ENCODE measurements at places on chromosomes 5 and 9.

DNA sequence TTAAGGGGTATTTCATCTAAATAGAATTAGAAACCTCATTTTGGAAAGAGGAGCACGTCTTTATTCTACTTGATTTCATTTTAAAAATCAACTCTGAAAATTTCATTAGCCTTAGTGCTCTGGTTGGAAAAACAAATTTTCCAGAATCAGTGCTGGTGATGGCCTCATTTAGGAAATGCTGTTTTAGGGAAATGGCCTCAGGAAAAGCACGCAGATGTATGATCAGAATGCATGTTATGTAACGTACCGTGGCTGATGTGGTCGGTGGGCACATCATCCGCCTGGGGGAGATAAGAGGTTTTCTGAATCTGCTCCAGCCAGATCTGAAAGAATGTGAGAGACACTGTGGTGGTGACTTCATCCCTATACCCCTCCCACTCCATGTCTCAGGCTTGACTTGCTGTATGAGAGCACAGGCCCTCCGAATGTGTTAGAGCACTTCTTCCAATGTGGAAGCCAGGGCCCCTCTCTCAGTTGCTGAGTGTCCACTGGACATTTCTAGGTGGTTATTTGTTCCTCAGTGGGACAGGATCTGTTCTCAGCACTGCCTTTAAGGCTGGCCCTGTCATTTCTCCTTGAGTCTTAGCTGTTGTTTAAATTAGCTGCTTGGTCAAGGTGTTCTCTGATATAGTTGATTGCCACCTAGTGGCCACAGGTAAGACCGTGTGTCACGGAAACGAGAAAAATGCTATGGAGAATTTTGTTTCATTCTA, 96.5 kb downstream of the ARHGAP26 start:
- DNase-seq, result peak; percentile 54

DNA sequence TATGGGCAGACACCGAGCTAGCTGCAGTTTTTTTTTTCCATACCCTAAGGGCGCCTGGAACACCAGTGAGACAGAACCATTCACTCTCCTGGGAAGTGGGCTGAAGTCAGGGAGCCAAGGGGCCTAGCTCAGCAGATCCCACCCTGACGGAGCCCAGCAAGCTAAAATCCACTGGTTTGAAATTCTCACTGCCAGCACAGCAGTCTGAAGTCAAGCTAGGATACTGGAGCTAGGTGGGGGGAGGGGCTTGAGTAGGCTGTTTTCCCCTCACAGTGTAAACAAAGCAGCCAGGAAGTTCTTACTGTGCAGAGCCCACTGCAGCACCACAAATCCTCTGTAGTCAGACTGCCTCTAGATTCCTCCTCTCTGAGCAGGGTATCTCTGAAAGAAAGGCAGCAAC, 151.7 kb upstream of the HCN1 start:
- no peak for DNase-seq

GRCh38 chr5:112511920-112512319, 92.8 kb upstream of the EPB41L4A start:
- no peak for DNase-seq

GRCh38 chr5:90421136-90421535, 11.6 kb upstream of the CETN3 start:
- peak; percentile 14 for DNase-seq

- no peak for DNase-seq
Observed at GRCh38 chr9:91143642-91144041, 218.1 kb downstream of the AUH start.

DNA sequence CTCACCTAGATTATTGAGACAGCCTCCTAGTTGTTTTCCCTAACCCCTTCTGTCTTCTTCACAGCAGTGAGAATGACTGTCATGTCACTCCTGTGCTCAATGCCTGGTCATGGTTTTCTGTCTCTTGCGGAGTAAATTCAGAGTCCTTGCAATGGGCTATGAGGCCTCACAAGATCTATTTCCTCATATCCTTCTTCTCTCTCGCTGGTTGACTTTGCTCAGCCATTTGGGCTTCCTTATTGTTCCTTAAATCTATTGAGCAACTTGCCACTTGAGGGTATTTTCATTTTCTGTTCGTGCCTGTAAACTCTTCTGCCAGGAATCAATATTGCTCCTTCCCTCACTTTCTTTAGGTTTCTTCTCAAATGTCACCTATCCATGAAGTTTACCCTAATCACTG, 9.0 kb downstream of the PPP3R2 start:
- DNase-seq, result no peak

DNA sequence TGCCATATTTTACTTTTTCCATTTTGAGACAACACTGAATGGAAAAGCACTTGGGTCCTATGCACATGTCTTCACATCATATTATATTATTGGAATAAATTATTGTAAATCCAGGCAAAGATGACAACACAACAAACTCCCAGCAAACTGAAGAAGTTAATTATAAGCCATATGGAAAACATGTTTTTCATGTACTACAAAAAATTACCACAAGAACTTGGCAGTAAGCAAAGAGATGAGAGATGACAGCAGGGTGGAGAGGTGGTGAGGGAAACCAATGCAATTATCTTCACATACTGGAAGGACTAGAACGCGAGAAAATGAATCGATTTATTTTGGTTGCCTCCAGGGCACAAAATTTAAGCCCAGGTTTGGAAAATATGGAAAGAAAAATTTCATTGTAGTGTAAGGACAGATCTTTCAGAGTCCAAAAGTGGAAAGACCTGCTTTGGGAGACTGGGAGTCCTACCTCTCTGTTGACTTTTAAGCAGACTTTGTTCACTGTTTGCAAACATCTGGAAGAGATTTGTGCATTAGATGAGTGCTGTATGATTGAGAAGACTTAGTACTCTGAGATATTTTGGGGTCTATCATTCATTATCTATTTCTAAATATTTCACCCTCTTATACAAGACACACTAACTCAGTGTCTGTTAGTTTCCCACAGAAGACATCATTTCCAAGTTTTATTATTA, 138.0 kb downstream of the TMEM232 start:
- DNase-seq, result no peak

DNA sequence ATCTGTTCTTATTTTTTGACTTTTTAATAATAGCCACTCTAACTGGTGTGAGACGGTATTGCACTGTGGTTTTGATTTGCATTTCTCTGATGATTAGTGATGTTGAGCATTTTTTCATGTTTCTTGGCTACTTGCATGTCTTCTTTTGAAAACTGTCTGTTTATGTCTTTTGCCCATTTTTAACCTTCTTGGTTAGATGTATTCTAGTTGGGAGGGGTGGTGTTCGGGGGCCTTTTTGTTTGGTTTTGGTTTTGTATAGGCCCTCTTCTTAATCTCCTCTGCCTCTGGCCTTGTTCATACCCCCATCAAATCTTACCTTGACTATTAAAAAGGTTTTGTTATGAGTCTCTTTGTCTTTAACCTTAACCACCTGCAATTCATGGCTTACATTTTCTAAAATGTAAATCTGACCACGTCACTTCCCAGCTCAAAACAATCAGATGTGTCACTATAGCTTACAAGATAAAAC, 107.8 kb upstream of the NR4A3 start:
- DNase-seq, result no peak

DNA sequence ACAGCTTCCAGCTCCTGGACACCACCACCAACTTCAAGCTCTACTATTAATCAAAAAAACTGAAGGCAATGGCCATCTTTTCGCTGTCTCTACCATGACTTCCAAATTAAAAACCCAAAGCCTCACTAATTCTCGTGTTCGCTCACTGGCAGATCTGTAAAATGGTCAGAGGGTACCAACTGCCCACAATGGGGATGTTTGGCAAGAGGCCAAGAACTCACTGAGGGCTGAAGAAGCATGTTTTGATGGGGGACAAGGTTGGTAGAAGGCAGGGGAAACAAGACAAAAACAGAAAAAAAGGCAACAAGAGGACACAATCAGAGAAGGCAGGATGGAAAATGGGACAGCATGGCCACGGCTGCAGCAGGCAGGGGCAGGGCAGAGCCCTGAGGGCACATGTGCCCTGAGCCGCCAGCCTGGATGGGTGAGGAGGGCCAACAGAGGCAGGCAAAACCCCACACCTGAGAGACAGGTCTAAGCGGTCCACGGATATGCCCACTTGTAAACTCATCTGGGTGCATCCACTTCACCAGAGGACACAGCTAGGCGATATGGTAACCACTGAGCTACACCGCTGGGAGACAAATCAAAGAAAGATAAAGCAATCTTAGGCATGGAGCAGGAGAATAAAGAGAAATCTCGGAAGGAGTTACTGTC, 50.3 kb downstream of the PFDN1 start:
- no peak for DNase-seq

DNA sequence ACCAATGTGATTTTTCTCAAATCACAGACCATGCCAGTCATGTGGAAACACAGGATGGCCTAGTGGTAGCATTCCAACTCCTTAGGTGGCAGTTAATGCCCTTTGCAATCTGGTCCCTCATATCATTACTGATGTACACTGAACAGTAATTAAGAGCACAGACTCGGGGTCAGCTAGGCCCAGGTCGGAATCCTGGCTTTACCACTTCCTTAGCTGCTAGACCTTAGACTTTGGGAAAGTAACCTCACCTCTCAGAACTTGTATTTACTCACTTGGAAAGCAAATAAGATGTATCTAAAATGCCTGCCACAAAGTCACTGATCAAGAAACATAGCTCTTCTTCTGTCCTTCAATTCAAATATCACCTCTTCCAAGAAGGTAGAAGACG, 112.8 kb downstream of the MAPKAP1 start:
- no peak for DNase-seq

DNA sequence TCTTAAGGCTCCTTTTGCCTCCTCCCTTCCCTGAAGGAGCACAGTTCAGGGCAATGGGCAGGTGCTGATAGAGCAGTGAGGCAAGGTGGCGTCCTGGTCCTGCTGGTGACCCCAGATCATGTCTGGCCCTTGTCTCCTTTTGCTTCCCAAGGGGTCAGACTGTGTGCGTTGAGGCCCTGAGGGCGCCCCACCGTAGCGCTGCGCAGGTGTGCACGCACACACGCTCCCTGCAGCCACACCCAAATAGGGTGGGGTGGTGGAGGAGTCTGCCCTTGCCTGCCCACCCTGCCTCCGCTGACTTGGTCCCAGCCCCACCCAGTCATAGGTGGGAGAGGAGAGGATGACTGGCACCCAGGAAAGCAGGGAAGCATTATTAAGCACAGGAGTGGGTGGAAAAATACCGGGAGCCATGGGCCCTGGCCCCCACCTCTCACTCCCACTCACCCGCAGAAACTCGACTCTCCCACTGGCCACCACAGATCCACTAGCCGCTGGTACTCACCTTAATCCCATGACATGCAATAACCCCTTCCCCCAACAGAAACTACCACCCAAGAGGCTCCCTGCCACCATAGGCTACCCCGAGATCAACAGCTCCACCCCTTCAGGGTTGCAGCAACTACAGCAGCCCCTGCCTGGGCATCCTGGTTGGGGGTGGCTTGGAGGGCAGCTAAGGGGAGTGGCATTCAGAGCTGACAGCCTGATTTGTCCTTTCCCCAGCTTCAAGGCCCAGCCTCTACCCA, 16.7 kb downstream of the PDLIM4 start:
- DNase-seq, result no peak

DNA sequence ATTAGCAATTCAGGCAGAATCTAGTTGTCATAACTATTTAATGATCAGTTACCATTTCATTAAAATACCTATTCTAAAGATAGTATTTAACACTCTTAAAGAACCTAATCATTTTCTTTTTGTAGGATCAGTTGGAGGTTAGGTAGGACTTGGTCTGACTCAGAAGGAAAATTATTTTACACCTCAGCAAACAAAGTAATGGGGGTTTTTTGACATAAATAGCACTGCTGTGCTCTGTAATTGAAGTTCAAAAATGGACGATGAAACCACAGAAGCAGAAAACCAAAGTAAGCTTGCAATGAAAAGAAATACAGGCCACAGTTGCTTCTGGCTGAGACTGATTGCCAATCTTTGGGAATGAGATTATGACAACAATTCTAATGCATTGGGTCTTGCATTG, 187.0 kb upstream of the TRPM3 start:
- no peak for DNase-seq

GRCh38 chr9:94687451-94687850, 39.0 kb upstream of the AOPEP start:
- DNase-seq, result no peak

DNA sequence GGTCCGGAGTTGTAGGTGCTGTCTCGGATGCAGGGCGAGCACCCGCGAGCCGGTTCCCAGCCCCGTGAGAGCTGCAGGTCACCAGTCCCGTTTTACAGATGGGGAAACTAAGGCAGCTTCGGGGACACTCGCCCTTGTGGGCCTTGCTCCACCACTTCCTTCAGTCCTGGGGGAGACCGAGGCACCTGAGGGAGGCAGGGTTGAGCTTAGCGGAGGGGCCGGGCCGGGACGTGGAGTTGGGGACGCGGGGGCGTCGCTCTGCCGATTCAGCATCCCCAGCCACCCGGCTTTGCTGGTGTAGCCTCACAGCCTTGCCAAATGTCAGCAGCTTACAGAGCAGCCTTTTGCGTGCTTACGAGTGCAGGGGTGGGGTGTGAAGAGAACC, 530 bp downstream of the BBLN start:
- no peak for DNase-seq

DNA sequence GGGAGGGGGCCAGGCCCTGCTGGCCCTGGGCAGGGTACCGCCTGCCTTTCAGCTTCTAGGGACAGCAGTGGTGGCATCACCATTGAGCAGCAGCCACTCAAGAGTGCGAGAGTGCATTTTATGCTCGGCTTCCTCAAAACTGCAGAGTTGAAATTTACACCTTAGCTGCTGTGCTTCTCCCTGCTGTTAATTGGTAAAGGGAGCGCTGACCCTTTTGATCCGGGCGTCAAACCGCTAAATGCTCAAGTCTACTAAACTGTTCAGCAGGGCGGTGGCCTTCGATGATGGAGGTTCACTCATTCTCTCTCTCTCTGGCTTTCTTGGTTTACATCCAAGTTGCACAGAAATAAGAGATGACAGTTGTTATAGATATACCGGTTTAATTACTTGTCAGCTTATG, 368.6 kb upstream of the IRX2 start:
- DNase-seq, result no peak

DNA sequence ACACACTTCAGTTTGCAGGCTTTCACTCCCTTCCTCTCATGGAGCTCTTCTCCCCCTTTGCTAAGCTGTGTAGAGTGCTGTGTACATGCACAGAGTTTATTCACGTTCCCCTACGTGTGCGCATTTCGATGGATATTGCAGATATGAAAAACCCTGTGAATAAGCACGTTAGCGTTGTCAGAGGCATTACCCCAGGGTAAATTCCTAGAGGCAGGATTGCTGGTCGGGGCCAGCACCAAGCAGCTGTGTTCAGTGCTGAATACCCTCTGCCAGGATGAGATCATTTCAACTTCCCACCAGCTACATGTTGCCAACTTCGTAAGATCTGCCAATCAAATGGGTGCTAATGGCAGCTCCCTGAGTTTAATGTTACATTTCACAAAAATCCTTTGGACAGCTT, 172.3 kb upstream of the PPP1R26 start:
- DNase-seq, result no peak

- DNase-seq, result no peak
Observed at GRCh38 chr5:36198281-36198680, 43.4 kb downstream of the NADK2 start.

- DNase-seq, result no peak
Observed at GRCh38 chr5:132774406-132774805, 2.6 kb downstream of the SEPTIN8 start.

- no peak for DNase-seq
Observed at GRCh38 chr9:115121181-115121580, 3.2 kb upstream of the TNC start.
